ENCODE measurements at places on chromosomes 11 and 22. TPM values are rescaled to one million over a fixed set of nuclear protein-coding genes. Genes with fewer than 3 reads are reported as not detected.

Gene SFI1
- 5.0 TPM for polyA plus RNA-seq

Gene SWAP70
- polyA plus RNA-seq = 24.7 TPM

Gene CTSF
- polyA plus RNA-seq = 30.4 TPM

Gene C11orf91
- not detected for polyA plus RNA-seq

Gene PGM2L1
- polyA plus RNA-seq = 1.6 TPM

Gene TEAD1
- 79.2 TPM for polyA plus RNA-seq

Gene SCO2
- 0.78 TPM for polyA plus RNA-seq
